ENCODE measurements at places on chromosomes 3 and 15.

DNA sequence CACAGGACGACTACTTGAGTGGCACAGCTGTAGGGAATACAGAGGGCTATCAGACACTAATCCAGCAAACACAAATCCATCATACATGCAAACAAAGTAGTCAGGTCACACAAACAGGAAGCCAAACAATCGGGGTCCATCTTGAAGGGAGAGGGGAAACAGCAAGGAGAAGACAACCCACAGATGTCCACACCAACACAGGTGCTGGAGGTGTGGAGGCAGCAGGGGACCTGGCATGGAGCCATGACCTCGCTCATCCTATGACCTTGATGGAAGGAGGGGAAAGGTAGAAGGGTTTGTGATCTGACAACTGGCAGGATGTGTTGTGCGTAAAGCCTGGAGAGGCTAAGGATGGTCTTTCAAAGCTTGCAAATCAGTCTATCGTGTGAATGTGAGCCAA is 39.9 kb upstream of the SKOR1 start:
- no peak for DNase-seq

DNA sequence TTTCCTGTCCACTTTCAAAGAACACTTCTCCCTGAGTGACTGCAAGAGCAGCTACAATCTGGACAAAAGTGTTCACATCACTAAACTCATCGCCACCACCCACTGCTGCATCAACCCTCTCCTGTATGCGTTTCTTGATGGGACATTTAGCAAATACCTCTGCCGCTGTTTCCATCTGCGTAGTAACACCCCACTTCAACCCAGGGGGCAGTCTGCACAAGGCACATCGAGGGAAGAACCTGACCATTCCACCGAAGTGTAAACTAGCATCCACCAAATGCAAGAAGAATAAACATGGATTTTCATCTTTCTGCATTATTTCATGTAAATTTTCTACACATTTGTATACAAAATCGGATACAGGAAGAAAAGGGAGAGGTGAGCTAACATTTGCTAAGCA is 1.8 kb downstream of the CCRL2 start:
- DNase-seq: no peak

DNA sequence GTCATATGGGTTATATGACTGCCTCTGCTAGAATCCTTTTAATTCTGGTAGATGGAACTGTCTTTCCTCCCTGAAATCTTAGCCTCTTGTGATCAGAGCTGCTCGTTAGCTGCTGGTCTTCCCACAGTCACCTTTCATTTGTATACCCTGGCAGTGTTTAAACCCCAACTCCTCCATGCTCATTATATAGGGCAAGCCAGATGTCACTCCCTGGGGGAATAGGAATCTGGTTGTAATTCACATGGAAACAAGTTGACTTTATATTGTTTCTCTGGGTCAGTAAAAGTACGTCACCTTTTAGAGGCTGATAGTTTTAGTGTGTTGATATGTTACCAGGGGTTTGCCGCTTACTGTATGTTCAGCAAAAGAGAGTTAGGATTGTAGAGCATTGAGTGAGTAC is 103.5 kb downstream of the ITPR1 start:
- DNase-seq: no peak

DNA sequence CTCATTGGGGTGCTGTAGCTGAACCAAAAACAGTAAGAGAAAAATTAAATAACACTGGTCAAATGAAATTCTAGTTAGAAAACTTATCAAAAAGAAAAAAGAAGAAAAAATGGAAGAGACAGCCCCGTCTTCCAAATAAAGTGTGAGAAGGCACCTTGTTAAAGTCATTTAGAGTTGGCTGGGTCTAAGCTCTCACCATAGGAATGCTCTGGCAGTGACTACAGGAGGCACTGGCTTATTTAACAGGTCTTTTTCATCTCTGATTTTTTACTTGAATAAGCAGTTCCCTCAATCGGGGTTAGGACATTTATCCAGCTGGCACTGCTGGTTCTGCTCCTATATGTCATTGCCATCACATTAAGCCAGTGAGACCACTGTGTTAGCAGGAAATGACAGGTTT is 1.6 kb upstream of the ABI3BP start:
- DNase-seq: no peak

DNA sequence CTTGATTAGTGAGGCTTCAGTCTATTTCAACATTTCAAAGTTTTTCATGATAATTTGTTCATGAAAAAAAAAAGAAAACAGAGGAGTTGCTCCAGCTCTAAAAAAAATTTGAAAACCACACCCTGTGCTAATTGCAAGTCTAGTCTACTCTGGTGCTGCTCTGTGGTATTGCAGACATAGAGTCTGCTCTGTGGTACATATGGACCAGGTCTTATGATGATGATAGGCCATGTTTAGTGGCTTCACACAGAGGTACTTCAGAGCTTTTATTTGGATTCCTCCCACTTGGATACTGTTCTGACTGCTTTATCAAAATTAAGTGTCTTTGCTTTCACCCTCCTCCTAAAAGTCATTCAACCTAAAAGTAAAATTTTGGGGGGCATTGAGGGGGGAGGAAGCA is 160.8 kb downstream of the ALCAM start:
- DNase-seq: no peak

GRCh38 chr15:67232591-67232990 is 21.9 kb downstream of the AAGAB start:
- DNase-seq: no peak

DNA sequence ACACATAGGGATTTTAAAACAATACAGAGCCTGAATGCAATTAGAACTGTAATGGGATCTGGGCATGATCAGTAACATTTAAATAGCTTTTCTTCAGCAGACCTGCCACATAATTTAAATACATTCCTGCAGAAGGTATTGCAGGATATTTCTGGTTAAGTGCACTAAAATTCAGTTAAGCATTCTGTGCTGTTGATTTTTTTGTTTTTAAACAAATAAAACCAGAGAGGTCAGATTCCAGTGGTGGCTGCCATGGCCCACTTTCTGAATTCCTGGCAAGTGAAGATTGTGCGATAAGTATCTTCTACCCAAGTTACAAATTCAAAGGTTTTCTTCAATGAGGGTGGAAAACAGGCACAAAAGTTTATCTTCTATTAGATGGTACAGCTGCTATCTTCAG is 98.7 kb downstream of the RAP2B start:
- DNase-seq: no peak
